Cardiac fibroblast (primary cell): ENCODE measurements at places on chromosomes 4 and X.

DNA sequence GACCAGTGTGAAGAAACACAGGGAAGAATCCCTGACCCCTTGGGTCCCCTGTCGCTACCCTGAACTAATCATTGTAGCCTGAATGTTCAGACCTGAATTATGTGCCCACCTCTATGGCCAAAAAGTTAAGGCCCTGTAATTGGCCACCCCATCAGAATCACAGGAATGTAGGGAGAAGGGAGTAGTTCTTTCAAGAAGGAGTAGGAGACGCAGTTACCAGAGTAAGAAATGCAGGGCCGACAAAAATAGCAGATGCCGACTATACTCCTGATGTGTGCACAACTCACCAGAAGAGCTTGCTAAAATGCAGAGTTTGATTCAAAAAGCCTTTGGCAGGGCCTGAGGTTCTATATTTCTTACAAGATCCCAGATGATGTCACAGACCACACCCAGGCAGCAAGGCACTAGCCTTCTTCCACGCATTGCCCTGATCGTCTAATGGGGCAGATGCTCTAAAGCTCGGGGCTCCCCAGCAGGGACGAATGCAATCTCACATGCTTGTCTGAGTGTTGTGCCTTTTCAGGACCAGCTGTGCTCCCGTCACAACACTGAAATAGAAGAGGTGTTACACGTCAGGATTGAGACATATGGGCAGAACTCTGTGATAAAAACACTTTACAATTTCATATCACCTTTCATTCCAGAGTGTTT lies 161.0 kb upstream of the FAM241A start:
- no peak for DNase-seq

DNA sequence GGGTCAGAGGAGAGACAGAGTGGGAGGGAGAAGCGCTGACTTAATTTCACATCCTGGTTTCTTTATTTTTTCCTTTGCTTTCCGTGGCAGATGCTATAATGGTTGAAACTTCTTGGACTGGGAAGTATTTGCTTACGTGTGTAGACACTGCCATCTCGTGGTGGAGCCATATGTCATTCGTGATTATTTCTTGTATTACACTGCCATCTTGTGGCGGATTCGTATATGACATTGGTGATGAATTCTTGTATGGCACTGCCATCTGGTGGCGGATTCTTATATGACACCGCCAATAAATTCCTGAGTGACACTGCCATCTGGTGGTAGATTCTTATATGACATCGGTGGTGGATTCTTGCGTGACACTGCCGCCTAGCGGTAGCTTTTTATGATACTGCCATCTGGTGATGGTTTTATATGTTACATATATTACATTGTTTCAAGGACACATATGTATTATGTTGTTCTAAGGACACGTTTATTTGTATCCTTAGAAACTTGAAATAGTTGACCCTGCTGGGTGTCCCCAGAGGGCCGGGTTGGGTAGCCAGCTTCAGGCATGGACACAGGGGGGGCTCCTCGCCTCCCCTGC lies 37.3 kb upstream of the CLCN4 start:
- DNase-seq = peak; percentile 90

- DNase-seq = peak; percentile 52
Observed at GRCh38 chr4:177246641-177247584, 62.8 kb upstream of the NEIL3 start.

- DNase-seq = peak; percentile 88
Observed at GRCh38 chrX:16822723-16823122, 36.5 kb downstream of the TXLNG start.

DNA sequence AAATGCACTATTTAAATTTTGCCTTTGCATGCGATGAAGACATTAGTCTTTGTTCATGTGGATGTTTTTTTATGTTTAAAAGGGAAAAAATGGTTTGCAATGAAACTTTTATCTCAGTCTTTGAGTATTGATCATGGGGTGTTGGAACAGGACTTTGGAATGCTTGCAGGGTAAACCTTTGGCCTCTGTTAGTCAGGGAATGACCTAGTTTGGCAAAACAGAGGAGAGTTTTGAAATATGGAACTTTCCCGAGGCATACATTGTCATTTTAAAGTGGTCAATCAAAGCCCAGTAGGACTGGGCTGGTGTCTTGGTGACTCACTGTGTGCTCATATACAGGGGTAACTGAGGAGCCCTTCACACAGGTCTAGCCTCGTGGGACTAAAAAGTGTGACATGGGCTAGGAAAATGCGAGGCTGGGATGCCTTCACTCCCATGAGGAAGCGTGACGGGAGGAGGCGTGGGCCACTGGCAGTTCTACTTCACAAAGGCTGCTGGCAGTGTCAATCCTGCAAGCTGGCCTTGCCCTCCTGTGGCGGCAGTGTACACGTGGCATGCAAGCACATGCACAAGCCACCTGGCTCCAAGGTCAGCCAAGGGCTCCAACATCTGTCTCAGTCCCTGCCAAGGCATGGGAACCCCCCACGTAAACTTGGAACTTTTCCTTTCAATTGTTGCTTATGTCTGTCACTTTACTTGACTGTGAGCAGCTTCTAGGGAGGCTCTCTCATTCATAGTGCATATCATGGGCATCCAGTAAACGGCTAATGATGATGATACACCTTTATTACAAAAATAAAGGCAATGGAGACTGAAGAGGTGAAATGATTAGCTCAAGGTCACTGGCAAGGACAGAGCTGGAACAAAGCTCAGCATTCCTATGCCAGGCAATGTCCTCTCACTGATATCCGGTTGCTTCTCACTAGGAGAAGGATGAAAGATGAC lies 5.2 kb upstream of the F11 start:
- peak; percentile 63 for DNase-seq

DNA sequence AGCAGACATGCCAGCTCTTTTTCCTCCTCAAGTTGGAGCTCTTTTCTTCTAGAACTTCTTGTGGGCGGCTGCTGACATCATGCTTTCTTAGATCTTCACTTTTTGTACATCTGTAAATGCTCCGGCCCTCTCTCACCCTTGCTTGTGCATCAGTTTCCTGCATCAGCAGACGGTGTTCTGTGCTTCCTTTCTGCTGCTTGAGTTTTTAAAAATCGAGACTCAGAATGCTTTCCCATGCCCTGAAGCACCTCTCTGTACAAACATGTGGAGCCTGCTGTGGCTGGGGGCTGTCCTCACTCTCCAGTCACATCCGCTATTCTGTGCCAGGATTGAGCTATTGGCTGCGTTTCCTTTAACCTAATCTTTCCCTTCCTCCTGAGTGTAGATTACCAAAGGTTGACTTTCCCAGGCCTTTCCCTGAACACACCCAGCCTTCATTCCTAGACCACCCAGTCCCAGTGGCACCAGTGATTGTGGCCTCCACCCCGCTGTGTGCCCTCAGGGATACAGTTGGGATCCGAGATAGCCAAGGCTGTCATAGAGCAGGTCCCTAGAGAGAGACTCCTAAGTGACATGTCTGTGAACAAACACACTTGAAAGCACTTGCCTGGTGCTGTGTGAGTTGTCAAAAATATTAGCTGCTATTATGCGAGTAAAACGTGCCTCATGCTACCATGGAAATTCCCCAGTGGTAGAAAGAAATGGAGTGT lies 41.9 kb downstream of the TNIP2 start:
- DNase-seq = peak; percentile 81

- DNase-seq = no peak
Observed at GRCh38 chrX:39396358-39396995, 595.2 kb downstream of the MID1IP1 start.

DNA sequence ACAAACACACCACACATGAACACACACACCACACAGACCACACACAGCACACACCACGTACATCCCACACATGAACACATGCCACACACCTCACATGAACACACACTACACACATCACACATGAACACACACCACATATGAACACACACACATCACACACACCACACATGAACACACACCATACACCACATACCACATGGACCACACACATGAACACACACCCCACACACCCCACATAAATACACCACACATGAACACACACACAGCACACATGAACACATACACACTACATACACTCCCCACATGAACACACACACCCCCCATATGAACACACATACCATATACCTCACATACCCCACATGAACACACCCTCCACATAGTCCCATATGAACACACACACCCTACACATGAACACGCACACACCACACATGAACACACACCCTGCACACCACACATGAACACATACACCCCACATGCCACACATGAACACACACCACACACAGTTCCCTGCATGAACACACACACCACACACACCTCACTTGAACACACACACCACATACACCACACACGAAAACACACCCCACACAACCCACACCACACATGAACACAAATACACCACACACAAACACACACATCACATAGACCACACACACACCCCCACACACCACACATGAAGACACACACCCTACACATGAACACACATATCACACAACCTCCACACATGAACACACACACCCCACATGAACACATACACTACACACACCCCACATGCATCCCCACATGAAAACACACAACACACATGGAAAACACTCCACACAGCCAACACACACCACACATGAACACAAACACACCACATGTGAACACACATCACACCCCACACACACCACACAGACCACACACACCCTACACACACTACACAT lies 18.3 kb downstream of the PNMA6E start:
- no peak for DNase-seq

GRCh38 chr4:56282004-56282403 lies 105.3 kb downstream of the AASDH start:
- no peak for DNase-seq

DNA sequence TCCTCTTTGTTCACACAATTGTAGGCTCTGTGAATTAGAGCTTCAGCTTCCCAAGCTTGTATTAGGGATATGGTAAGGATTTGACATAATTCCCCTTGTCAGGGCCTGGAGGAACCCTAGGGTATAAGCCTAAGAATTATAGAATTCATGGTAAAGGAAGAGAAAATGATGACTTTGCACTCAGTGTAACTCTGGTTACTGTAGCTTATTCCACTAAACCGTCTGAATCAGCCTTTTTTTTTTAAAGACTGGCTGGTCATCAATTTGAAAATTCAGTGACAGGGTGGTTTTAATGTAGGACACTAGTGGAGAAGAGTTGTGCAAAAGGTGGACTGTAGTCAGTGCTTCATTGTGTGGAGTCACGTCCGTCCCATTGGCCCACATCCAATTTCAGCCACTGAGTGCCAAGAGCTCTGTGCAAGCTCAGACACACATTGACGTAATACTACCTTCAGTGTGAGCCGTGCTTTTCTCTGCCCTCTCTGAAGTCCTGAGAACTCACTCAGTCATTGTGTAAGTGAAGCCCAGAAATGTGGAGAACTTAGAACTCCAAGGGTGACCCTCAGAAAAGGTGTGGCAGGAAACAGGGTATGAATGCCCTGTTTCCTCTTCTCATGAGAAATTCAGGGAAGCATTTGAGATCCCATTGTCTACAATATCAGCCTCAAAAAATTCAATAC lies 449.8 kb downstream of the C4orf33 start:
- DNase-seq = peak; percentile 95

GRCh38 chr4:31071508-31072486 lies 351.6 kb downstream of the PCDH7 start:
- DNase-seq = no peak

DNA sequence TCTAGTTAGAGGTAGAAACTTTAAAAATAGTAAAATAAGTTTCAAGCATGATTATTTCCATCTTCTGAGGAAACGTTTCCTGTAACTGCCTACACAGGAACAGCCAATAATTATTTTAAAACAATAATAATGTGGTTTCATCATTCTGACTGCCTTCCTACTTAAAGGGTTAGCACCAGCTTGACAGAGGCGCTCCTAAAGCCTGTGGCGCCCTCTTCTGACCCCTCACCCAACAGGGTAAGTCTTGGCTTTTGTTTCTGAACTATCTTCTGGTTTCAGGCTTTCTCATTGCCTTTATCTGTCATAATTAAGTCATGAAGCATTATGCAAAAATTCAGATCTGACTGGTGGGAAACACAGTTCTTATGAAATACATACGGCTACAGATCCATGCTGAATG lies 96.7 kb downstream of the ITM2A start:
- DNase-seq = peak; percentile 49

GRCh38 chr4:18957716-18958115 lies 936.2 kb upstream of the LCORL start:
- no peak for DNase-seq

- DNase-seq = no peak
Observed at GRCh38 chr4:82818664-82819662, 20.4 kb upstream of the SCD5 start.

DNA sequence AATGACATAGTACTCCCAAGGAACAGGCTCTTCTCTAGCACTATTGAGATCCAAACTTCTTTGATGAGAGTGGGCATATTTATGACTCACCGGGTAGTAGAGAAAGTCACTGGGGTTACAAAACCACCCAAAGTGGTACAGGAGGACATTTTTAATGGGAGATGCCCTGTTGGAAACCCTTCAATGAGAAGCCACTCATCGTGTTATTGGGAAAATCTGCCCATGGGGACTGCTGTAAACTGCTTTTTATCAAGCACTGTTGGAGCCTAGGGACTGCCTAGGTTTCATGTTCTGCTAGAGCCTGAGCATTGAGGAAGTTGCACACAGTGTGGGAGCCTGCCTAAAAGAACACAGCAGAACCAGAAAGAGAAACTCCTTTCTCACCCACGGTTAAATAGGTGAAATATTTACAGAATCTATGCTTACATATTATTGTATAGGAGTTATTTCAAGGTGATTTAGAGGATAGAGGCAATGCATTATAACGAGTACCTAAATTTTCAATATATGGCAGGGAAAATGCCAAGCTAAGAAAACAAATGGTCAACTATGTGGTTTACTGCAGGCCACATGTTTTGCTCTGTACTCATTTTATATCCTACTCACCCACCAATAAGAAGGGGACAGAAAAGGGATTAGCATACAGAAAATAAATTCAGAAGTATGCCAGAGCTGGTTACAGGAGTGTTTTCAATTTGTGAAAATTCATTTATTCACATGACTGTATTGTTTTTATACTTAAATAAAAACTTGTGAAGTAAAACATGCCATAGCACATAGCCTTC lies 559.1 kb downstream of the FSTL5 start:
- DNase-seq = no peak

DNA sequence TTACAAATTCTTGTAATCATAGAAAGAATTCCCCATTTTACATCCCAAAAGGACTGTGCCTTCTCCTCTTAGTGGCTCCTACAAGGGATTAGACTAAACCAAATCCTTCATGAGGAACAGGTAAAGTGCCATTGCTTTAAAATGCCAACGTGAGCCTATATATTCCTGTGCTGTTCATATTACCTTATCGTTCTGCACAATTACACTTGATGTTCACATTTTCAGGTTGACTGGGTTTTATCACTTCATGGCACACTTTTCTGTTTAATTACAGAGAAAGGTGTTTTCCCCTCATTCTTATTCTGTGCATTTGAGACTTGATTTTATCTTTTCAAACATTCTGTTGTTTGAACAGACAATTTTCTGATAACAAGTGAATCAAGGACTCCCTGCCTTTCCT lies 645.6 kb upstream of the FTHL17 start:
- no peak for DNase-seq

DNA sequence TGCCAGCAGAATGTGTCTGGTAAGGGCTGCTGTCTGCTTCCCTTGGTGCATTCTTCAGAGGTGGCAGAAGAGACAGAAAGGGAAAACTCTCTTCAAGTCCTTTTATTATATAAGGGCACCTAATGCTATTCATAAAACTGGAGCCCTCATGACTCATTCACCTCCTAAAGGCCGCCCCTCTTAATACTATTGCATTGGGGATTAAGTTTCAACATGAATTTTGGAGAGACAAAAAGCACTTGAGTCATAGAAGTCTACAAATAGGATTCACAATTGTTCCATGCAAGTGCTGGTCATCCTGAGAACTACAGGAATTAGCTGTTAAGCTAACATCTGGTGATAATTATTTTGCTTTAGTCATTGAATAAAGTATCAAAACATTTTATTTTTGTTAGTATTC lies 349.5 kb downstream of the HS3ST1 start:
- DNase-seq = peak; percentile 20
